ENCODE measurements at places on chromosomes 2 and 18. TPM values are rescaled to one million over a fixed set of nuclear protein-coding genes. Genes with fewer than 3 reads are reported as not detected.

Gene LYG2
- 0.53 TPM for polyA plus RNA-seq

Gene C2orf72
- polyA plus RNA-seq, result 0.47 TPM

Gene CCDC68
- 1.2 TPM for polyA plus RNA-seq

Gene NCKAP5
- 3.4 TPM for polyA plus RNA-seq

DNA sequence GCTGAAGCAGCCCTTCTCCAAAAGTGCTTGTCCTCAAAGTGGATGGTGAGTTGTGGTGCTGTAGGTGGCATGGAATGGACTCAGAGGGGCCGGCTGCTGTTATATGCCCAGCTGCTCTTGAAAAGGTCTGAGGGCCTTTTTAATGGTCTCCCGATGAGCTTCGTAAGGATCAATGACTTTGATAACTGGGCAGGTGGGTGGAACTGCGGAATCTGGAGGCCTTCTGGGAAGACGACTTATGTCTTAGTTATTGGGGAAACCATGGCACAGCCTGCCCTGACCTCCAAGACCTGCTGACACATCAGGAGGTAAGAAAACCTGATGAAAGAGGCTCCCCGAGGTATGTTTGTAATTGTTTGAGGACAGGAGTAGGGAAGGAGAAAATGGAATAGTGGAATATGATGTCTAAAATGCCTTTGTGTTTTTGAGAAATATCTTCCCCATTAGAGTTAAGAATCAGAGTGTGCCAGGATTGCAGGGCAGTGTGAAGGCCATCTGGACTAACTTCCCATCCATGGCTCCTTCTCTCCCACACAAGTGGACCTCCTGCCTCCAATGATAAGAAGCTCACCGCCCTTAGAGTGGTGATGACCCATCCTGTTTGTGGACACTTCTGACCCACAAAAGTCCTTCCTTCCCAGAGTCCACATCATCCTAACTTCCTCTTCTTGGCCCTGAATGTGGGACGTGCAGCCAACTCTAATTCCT lies 236.1 kb downstream of the FHOD3 start:
- no peak for DNase-seq

DNA sequence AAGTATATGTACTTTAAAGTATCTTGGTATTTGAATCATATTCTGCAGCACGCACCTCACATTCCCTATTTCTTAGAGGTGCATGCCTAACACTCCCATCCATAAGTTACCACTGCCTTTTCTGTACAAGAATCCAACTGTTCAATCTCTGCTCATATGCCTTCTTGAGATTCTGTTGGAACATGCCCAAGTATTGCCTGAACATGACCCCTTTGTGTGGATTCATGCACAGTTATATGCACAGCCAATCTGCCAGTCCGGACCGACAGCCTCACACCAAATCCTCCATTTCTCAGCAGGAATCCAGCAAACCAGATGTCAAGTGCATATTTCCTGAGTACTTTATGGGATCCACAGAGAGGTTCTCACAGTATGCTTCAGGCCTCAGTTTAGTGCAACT lies 222.0 kb downstream of the TMEM182 start:
- DNase-seq, result no peak

DNA sequence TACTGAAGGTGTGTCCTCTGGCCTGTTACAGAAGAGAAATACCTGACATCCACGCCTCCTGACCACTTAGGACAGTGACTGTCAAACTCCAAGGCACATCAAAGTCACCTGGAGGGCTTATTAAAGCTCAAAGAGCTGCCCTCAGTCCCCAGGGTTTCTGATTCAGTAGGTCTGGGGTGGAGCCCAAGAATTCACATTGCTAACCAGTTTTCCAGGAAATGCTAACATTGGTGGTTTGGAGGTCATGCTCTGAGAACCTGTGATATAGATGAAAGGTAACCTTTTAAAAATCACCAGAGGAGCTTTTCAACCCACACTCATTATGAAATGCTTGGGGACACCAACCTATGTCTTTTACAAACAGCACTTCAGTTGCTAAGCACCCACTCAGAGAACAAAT lies 172.3 kb downstream of the ALK start:
- DNase-seq, result no peak
